ENCODE measurements at places on chromosomes 1 and 21.

DNA sequence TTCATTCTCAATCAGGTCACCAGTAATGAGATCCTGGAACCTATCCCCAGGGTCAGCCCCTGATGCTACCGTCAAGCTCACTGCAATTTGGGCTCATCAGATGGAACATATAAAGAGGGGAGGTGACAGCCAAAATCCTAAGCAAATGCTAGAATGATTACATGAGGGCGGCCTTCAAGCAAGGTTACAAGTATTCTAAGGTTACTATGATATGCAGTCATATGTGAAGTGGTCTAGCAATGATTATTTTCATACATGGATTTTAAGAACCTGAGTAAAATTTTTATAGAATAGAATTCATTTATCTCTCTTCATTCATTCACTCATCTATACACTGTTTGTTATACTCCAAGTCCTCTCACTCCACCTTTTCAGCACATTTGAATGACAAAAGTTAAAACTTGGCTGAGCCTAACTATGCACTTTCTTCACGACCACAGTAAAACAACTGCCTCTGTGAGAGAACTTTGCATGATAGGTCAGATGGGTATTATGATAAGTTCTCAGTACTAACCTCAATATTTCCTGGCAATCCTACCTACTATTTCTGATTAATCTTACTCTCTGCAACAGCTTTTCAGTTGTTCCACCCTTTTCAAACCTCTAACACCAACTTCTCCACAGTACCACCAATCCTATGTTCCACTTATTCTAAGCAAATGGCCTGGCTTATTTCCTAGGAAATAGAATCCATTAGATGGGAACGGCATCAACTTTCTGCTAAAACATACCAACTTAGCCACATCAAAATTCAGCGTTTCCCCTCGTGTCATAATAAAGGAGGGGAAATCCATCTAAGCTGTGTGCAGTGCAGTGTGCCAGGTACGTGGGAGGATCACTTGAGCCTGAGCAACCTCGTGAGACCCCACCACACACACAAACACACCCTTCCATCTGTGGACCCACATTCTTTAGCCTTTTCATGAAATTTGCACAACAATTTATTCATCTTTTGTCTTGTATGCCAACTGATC lies 32.0 kb downstream of the LHX9 start:
- no peak for DNase-seq

DNA sequence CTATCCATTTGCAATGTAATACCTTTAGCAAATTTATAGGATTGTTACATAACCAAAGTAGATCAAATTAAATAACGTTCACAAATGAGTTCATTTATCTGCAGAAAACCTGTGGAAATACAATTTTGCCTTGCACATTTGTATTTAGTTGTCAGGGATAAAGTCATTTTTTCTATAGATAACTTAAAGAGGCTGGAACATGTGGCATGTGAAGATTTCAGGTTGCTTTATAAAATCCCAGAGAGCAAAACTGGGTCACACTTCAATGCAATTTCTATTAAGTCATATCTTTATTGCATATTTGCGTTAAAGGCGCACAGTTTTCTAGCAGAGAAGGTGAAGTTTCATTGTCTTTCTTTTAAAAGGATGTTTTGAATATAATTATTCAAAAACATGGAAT lies 342.4 kb downstream of the USP25 start:
- DNase-seq = no peak

DNA sequence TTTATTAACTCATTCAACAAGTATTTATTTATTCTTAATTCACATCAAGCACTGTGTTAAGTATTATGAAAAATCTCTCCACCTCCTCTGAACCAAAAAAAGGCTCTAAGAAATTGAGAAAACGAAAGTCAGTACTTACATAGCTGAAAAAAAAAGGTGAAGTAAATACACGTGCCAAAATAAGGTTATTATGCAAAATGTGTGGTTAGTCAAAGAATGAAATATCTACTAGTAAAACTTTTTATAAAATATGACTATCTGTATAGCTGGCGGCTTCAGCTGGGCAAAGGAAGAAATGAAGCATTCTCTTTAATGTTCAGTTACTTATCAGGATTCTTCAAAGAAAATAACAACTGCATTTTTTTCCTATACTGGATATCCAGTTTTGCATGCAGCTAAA lies 35.5 kb upstream of the ASPM start:
- no peak for DNase-seq

DNA sequence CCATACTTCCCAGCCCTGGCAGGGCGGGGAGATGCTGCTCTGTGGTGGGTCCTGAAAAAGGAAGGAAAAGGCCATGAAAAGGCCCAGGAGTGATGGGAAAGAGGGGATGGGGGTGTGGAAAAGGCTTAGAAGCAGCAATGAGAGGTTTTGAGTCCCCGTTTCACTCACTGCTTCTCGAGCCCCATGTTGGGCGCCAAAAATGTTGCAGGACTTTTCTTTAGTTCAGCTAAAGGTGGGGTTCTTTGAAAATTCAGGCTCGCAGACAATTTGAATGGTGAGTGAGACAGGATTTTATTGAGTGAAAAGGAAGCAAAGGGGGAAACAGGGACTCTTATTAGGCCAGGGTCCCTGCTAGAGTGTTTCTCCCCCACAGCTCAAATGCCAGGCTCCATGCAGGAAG lies 93.1 kb downstream of the MRPS6 start:
- no peak for DNase-seq

- DNase-seq = no peak
Measured at GRCh38 chr1:6456800-6457466, 9.0 kb downstream of the TNFRSF25 start.

DNA sequence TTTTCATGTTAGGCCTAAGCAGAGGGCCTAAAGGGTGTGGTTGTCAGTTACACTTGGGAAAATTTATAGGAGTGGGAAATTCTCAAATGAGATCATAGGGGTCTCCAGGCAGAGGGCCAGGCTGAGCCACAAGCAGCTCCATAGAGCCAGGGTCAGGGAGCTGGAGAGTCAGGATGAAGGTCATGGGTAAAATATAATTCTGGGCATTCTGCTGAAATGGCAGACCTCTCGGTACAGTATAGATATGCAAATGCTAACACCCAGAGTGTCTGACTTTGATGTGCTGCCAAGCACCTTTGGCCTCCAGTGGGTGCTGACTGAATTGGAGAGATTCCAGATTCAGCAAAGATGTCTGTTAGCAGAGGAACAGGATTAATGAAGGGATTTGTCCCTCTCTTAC lies 40.1 kb downstream of the DNM3 start:
- no peak for DNase-seq

DNA sequence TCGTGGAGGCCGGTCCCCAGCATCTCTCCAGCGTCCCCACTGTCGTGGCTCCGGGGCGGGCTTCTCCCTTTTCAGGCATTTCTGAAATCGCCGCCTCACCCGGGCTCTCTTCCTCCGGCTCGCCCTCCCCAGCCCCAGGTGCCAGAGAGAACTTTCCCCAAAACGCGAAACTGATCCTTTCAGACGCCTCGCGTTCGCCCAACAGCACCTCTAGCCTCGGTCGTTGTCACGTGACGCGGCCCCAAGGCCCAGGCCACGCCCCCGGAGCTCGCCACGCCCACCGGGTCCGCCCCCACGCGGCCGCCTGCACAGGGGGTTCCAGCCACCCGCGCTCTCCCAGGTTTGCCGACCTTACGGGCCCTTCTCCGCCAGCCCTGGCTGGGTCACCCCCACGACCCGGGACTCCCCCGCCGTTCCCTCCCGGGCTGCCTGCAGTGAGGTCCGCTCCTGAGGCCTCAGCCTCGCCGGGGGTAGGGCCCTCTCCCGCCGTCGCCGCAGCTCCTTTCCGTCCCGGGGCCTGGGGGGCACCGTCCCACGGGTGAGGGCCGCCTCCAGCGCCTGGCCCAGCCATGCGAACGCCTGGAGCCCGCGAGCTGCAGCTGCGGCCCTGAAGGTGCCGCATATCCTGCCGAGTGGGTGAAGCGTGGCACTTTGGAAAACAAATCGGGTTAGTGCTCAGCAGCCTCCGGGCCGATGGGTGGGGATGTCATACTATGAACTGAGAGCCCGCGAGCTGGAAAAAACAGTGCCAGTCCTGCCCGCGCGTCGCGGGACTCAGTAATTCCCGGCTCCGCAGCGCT lies 21.0 kb downstream of the H3-3A start:
- peak; percentile 83 for DNase-seq

DNA sequence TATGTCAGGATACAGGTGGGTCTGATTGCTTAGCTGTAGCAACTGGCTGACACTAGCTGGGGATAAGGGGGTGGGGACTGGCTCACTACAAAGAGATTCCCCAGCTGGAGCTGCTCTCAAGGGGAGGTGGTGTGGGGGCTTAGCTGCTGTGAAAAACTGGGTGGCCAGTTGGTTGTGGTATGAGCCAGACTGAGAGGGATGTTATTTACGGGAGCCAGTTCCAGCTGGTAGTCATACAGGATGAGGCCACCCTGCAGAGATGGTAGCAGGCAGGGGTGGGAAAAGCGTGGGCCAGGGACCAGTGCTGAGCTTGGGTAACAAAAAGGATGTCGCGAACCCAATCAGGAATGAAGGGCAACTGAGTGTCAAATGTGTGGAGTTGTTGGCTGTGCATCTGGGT lies 204.0 kb upstream of the C21orf91 start:
- no peak for DNase-seq

DNA sequence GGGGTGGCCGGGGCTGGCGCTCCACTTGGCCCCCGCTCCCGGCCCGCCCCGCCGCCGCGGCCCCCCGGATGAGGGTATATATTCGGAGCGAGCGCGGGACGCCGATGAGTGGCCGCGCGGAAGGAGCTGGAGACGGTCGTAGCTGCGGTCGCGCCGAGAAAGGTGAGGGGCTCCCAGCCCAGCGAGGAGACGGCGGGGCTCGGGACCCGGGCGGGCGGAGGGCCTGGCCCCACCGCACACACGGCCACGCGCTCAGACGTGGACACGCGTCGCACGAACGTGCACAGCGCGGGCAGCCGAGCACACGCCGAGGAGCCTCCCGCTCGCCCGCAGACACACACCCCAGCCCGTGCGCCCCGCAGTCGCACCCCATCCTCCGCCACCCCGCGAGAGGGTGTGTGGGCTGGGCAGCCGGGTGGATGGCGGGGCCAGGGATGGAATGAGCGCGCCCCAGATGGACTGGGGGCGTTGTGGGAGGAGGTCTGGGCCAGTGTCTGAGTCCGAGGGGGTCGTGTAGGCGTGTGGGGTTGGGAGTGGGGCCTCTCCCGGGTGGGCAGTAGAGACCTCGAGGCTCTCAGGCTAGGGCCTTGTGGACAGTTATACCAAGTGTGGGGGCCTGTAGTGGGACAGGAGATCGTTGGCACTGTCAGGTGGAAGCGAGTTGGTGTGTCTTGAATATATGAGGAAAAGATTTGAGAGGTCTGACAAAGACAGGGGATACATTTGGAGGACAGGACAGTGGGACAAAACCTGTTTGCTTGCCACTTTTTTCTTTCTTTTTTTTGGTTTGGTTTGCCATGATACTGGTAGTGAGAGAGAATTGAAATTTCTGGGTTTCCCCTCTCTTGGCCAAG lies at the start of gene UAP1:
Gene UAP1, plus strand, starts transcription at position 107 of the 854 bp plus-strand sequence. CDS start 4,347 bp downstream, outside the sequence.
- DNase-seq = no peak

GRCh38 chr1:27383039-27383605 lies at the start of gene CD164L2:
Gene CD164L2, minus strand, starts transcription at chr1:27383333. Its CDS starts 94 bp downstream, at chr1:27383239.
- DNase-seq = peak; percentile 15

DNA sequence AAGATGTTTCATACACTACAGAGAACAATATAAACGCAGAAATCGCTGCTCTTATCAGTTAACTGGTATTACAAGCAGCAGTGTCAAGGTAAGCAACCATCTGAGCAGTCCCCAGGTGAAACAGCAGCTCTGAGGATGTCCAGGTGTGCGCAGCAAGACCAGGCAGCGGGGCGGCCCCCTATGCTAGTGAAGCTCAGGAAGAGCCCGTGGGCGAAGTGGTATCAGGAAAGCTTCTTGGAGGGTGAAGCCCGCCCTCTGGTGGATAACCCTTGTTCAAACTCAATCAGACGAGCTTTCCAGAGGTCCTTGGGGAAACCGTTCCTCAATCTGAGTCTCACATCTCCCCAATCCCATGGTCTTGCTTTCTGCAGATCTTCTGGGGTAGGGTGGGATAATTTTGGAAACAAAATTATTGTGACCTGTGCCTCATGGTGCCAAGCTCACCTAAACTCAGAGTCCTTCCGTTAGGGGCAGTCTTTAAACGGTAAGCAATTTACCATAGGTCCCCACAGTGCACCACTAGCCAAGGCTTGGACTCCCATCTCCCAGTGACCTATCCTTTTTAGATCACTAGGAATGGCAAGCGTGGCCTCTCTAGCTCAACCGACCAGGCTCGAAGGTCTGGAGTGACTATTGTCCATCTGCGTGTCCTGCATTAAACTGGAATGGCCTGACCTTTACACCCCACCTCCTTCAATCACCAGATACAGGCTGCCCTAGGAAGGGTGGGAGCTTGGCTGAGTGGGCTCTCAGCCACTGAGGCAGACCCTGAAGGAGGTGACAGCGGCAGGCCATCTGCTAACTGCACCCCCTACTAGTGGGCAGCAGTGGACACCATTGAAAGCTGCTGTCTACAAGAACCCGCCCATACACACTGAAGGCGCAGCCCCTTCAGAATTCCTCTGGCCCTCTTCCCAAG lies 13.6 kb upstream of the FAM110D start:
- peak; percentile 57 for DNase-seq

DNA sequence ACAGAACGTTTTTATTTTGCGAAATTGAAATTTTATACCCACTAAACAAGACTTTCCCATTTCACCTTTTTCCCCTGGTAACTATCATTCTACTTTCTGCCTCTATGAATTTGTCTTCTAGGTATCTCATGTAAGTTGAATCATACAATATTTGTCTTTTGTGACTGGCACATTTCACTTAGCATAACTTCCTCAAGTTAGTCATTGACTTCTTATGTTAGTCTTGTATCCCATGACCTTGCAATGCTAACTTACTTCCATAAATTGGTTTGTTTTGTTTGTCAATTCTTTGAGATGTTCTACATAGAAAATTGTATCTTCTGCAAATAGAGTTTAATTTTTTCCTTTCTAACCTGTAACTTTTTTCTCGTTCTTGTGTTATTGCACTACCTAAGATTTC lies 26.9 kb downstream of the SH3BP5L start:
- DNase-seq = no peak

DNA sequence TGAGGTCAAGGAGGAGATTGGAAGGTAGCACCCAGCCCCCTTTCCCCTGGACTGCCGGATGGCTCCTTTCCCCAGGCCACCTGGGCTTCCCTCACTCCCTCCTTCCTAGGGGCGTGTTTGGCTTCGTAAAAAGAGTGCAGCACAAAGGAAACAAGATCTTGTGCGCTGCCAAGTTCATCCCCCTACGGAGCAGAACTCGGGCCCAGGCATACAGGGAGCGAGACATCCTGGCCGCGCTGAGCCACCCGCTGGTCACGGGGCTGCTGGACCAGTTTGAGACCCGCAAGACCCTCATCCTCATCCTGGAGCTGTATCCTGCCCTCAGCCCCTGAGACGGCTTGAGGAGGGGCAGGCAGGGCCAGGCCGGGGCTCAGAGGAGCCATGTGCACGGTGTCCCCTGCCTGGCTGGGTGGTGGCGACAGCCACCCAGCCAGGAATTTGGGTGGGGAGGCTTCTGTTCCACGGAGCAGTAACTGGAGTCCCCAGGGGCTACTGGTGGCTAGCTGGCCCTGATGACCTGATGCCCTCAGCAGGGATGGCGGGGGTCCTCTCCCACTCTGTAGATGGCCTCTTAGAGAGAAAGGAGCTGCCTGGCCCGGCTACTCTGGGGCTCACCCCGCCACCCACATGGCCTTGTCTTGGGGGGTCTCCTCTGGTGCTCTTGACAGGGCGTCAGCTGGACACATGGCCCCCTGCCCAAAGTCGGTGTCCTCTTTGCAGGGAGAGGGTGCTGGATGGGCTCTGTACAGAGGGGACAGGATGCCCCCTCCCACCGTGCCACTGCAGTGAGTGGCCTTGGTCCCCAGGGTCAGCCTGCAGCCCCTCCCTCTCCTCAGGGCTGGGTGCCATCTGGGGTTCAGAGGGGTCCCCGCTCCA lies 39.5 kb downstream of the TRIM11 start:
- no peak for DNase-seq

- DNase-seq = no peak
Measured at GRCh38 chr1:244445320-244446181, 6.2 kb downstream of the ADSS2 start.
